Stimulated activated naive CD8-positive, alpha-beta T cell treated with anti-CD3 and anti-CD28 coated beads, Interleukin-15, amount 100 ng/mL, for 72 hours (primary cell): ENCODE measurements at places on chromosomes 2 and 18.

DNA sequence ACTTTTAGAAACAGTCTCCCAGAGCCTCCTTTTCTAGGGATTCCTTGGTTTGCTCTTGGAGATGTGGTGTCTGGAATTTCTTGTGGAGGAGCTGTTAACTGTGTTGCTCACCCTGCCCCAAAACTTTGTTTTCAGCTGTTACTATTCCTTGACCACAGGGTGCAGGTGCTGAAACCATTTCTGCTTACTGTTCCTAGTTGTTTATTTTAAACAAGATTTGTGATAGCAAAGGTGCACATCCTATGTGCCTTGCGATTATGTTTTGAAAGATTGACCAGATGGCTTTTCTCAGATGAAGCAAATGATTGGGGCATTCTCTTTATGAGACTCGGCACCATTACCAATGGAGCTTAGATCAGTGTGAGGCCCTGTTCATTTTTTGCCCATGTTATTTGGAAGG lies 111.2 kb downstream of the RAB3GAP1 start:
- no peak for DNase-seq

DNA sequence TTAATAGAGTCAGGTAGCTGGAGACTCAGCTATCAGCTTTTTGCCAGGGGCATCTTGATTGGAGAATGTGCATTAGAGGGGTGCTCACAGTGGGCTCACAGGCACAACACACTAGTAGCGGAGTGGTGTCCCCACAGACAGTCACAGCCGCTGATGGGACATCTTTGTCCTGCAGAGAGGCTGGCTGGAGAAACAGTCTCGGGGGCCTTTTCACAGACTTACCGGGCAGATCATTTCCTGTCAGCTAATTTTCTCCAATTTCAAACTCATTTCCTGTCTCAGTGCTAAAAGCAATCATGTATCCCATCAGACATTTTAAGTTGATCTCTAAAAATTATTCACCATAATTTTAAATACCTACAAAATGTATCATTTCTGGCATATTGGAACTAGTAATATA lies 562.6 kb downstream of the DCDC2C start:
- DNase-seq = no peak

- no peak for DNase-seq
Measured at GRCh38 chr2:61816480-61817355, 37.1 kb downstream of the FAM161A start.

GRCh38 chr18:36534154-36534688 lies 236.7 kb downstream of the FHOD3 start:
- DNase-seq = no peak

DNA sequence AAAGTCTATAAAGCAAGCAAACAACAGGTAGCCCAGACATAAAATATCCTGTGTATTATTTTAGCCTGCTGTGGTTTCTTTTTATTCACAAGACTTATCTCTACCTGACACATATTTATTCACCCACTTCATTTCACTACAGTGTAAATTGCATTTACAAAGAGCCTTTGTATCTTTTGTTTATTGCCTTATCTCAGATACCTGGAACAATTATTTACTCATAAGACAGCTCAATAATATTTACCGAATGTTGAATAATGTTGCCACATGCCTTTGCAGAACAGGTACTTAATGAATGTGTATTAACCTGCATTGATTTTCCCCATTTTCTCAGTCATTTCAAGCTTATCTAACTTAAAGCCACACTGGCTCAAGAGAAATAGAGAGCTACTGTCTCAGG lies 603.6 kb downstream of the FBXO15 start:
- no peak for DNase-seq

- DNase-seq = no peak
Measured at GRCh38 chr2:157990173-157990572, 111.5 kb upstream of the UPP2 start.

GRCh38 chr2:151657667-151658076 lies 76.6 kb downstream of the NEB start:
- no peak for DNase-seq

DNA sequence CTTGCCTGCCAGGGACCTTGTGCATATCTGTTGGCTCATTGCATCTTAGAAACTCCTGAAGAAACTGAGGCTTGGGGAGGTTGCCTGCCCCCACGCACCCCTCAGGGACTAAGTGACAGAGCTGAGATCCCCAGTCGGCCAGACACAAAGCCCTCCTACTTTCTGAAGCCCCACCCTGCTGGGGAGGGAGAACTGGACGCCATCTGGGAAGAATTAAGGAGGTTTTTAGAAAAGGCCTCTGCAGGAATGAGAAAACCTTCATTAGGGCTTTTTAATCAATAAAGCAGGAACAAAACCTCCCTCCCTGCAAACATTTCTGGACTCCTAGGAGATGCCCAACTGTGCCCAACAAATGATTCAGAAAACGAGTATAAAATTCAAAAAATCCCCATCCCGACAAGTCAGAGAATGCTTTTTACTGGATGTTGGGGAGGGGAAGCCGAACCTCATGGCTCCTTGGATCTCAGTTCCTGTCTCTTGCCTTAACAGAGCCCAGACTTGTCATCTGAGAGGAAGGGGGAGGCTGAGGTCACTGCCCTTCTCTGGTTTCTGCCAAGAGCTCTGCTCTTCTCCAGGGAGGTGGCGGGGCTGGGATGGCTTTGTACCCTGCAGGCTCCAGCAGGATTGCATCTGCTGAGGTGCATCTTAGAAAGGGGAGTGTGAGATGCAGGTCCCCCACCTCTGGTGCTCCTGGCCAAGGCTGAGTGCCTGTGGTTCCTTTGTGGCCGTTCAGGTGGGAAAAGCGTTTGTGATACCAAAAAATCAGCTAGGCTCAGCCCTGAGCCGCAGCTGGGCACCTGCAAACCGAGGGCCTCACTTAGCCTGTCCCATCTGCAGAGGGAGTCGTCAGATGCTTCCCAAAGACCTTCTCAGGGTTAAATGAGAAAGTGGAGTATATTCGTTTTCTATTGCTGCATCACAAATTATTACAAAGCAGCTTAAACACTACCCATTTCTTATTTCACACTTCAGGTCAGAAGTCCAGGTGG lies 142.4 kb downstream of the ZFP36L2 start:
- no peak for DNase-seq

DNA sequence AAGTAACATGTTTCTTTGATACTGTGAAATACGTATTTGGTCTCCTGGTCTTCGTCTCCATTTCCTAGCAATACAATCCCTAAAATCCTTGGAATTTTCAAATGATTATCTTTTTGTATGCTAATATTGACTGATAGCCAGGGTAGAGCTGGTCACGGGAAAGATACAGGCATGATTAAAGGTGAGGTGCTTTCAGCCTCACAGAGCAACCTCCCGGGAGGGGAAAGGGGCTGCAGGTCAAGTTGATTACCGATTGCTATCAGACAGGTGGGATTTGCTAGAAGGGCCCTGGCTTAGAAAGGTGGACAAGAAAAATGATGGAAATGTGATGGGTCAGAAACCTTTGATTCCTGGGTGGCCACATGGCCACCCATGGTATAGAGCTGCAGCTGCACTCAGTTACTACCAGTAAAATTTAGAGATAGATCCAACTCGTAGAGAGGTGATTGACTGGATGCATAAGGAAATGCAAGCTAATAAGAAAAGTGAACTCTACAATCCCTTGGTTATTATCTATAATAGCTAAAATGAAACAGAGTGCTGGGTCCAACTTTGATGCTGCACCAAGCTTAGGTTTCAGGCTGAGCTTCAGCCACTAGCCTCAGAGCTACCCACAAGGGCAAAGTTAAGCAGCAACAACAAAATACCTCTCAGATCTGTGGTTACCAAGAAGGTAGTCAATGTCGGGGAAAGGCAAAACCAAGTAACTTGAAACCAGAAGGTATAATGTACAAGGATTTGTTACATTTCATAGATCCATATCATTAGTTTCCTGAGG lies 15.3 kb downstream of the YPEL5 start:
- no peak for DNase-seq

DNA sequence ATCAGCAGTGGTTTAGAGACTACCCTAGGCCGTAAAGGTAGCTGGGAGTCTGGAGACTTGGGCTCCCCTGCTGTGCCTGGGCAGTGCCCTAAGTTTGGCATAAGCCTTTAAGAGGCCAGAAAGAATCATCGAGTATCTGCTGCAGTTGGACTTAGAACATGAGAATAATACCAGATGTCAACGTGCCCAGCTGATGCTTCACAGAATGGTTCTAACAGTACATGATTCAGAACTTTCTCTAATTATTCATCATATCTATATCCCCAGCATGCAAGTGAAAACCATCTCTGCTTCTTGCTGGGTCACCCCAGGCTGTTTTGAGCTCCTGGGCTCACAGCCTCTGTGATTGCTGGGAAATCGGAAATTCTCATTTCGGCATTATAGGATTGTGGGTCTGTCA lies 118.1 kb downstream of the NCK2 start:
- no peak for DNase-seq
